Central memory CD4-positive, alpha-beta T cell (primary cell): ENCODE measurements at places on chromosomes 4 and X.

- no peak for DNase-seq
Observed at GRCh38 chr4:176422511-176422910, 102.7 kb downstream of the SPCS3 start.

- no peak for DNase-seq
Observed at GRCh38 chrX:113868177-113868576, 715.7 kb upstream of the HTR2C start.

DNA sequence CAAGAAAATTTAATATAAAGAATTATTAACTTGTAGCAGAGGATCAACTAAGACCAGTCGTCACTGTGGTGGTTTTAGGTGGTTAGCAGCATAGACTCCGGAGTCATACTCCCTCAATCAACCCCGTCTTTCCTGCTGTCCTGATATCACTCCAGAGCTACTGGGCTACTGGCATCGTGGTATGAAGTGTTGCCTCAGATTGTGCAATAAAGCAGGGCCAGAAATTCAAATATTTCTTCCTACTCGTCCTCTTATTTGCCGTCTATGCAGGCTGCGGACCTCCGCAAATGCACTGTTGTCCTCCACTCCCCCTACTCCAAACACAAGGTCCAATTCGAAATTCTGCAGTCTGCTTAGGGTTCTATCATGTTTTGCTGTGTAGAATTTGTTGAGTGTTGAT is 1.2 kb upstream of the MAGEA10 start:
- no peak for DNase-seq

DNA sequence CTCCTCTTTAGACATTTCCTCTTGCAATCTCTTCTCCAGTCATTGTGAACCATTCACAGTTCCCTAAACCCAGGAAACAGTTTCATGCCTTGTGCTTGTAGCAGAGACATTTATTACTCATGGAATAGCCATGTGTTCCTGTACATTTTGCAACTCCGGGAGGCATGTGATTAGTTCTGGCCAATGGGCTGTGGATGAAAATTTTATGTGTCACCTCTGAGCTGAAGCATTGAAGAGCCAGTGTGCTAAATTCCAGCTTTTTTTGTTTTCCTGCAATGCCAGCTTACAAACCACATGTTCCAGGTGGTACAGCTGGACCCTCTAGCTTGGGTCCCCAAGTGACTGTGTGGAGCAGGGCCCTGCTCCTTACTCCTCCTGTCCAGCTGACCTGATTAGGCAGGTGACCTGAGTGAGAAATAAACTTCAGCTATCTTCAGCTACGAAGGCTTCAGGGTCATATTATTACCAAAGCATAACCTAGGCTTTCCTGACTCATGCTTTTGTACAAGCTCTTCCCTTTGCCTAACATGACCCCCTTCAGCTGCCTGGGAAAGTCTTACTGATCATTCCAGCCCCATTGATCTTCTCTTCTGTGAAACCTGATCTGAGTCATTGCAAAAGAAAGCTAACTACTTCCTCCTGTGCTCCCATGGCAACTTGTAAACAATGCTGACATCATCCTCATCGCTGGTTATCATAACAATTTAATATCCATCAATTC is 200.4 kb downstream of the PTTG2 start:
- peak; percentile 78 for DNase-seq

DNA sequence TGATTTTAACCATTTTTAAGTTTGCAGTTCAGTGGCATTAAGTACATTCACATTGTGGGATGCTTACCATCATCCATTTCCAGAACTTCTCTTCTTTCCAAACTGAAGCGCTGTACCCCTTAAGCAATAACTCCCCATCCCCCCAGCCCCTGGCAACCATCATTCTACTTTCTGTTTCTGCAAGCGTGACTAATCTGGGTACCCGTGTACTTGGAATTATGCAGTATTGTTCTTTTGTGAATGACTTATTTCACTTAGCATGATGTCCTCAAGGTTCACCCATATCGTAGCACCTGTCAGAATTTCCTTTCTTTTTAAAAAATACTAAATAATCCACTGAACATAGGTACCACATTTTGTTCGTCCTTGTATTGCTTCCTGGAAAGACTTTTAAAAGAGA is 32.9 kb downstream of the USP9X start:
- DNase-seq, result no peak
